Fibroblast of skin of abdomen (primary cell): ENCODE measurements at places on chromosomes 4 and X.

DNA sequence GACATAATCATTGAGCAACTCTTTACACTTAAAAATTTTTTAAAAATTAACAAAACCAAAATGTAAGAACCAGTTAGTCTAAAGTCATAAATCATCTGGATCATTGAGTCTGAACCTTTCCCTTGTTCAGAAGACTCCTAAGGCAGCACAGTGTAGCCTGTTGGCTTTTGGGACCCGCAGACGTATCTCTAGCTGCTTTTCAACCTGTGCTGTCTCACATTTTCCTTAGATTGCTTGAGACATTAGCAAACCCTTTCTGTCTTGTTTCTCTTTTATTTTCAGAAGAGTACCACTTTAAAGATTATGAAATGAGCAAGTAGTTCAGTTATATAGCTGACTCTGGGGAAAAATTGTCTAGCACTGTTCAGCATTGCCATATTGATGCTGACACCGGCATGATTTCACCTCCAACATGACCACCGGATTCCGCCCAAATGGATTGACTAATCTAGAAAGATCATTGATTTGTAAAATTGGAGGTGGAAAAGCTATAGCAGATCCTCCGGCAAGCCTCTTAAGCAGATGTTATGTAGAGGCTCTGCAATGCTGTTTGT, 8.9 kb downstream of the TCEANC start:
- no peak for DNase-seq

DNA sequence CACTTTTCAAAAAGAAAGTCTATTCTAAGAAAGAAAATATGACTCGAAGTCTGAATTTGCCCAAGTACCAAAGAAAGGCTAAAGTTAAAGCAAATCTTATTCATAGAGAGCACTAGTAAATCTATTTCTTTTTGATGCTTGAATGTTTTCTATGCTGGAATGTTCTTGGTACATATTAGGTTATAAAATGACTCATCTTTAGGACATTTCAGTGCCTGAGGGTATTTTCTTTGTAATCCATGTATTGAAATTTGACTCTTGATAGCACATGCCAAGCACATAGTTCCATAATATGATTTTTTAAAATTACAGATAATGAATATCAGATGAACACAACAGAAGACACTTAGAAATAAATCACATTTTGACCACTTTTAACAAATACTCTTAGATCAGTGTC, 232.8 kb downstream of the TRIML1 start:
- peak; percentile 65 for DNase-seq

DNA sequence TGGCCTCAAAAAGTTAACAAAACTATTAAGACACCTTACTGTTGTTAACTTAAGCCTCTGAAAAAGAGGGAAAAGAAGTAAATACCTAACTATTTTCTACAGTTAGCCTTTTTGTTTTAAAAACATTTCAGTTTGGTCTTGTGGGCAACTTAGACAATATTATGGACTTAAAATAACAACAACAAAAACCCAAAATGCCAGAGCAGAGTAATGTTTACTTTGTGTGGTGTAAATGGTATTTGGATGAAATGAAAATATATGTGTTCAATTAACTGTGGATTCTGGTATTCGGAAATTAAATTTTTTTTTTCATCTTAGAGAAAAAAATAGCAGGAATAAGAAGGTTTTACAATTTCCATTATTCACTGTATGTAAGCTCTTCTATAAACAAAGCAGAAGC, 79.6 kb upstream of the NPNT start:
- no peak for DNase-seq

DNA sequence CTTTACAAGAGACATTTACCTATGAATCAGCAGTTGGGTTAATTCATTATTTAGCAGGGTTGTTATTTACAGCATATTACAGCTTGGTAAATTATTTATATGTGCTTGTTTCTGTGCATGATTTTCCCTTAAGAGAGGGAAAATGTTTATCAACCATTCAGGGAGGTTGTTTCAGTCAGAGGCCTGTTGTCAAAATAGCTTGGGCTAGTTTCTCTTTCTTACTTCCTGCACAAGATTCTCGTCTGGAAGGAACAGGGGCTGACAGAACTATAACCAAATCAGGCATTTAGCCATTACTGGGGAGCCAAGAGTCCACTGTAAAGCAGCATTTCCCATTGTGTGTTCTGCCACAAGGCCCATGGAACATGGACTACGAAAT, 135.8 kb downstream of the HS6ST2 start:
- no peak for DNase-seq

DNA sequence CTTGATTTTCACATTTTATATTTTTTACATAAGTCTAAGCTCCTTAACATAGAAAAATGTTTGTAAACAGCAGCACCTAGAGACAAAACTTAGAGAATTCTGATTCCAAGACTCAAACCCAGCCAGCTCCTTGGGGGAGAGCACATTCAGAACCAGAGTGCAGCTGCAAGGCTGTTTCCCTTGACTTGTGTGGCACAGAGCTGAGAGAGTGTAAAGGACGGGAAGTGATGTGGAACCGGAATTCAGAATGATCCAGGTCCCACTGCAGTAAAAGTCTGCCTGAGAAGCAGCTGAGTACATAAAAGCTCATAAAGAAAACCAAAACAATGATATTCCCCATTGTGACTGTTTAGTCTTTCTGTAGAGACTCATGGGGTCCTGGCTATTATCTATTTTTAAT, 713.8 kb downstream of the RAB28 start:
- DNase-seq = no peak

DNA sequence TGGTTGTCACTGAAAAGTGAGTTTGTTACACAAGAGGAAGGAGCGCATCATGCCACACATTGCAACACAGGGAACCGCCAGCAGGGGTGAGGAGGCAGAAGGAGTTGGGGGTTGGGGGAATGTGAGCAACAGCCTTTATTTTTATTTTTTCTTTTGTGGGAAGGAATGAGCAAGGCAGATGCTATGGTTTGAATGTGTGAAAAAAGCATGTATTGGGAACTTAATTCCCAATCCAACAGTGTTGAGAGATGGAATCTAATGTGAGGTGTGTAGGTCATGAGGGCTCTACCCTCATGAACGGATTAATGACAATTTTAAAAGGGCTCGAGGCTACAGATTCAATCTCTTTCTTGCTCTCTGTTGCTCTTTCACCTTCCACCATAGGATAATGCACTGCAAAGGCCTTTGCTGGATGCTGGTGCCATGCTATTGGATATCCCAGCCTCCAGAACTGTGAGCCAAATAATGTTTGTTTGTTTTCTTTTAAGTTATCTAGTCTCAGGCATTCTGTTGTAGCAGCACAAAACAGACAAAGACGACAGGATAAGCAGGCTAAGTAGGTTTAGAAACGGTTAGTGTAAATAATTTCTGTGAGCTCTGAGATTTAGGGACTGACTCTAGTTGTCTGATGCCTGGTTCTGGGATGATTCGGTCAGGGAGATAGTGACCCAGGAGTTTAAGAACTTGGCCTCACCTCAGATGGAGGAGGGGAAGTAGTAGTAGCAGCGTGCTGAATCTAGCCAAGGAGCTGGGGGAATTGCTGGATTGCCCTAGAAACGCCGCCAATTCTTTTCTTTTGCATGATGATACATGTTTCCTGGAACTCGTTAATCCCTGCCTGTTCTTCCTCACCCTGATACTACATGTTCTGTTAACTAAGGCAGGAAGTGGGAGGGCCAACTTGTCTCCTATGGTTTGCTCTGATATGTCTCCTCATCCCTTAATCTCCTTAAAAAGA, 156.6 kb upstream of the CTSO start:
- peak; percentile 75 for DNase-seq

- DNase-seq = no peak
Measured at GRCh38 chrX:21989384-21989783, 42.7 kb upstream of the PHEX start.

DNA sequence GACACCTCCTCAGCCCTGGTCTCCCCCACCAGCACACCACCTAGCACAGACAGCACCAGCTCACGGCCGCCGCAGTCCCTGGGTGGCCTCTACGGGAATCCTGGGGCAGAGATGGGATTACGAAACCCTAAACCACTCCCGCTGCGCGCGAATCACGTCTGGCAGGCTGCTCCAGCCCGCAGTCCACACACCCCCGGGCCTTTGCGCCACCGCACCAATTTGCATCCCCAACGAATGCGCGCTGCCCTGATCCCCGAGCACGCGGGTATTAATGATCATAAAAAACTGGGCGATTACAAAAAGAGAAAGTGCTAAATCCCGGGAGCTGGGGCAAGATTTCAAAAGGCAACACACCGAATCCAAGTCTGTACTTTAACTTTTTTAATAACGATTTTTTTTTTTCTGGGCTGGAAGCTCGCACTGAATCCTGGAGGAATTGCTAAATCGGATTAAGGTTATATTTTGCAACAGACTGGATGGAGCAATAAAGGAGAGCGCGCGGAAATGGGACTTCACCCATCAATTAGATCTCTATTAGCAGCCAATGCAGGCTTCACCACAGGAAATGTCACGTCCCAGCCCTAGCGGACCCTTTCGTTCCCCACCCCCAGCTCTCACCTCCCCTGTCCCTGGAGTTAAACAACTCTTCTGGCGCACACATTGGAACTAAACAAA, 69.8 kb upstream of the TMEM33 start:
- no peak for DNase-seq

GRCh38 chr4:173763389-173763788, 233.4 kb upstream of the HAND2 start:
- no peak for DNase-seq

- peak; percentile 48 for DNase-seq
Measured at GRCh38 chr4:7156761-7157488, 35.4 kb upstream of the SORCS2 start.

DNA sequence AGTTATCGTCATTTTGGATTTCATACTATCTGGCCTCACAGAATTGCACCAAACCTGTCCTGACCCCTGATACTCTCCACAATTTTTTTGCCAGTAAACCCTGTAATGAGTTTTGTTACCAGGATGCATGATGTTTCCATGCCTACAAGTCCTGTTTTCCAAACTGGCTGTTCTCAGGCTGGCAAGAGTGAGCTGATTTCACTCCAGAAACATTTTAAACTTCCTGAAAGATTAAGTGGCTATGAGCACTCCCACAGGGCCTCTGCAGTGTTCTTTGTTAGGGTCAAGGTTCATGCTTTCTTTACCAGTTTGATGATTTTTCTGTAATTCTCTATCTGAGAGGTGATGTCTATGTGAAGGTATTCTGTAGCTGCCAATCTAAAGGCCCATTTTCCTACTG, 31.7 kb upstream of the PDLIM3 start:
- DNase-seq = peak; percentile 27

- DNase-seq = no peak
Measured at GRCh38 chr4:24260133-24260715, 324.1 kb downstream of the DHX15 start.

- DNase-seq = no peak
Measured at GRCh38 chr4:81700189-81700588, 228.5 kb upstream of the RASGEF1B start.

GRCh38 chrX:109535578-109535977, 1.1 kb upstream of the NXT2 start:
- no peak for DNase-seq

GRCh38 chrX:13194291-13195103, 125.4 kb downstream of the ATXN3L start:
- DNase-seq = peak; percentile 3

DNA sequence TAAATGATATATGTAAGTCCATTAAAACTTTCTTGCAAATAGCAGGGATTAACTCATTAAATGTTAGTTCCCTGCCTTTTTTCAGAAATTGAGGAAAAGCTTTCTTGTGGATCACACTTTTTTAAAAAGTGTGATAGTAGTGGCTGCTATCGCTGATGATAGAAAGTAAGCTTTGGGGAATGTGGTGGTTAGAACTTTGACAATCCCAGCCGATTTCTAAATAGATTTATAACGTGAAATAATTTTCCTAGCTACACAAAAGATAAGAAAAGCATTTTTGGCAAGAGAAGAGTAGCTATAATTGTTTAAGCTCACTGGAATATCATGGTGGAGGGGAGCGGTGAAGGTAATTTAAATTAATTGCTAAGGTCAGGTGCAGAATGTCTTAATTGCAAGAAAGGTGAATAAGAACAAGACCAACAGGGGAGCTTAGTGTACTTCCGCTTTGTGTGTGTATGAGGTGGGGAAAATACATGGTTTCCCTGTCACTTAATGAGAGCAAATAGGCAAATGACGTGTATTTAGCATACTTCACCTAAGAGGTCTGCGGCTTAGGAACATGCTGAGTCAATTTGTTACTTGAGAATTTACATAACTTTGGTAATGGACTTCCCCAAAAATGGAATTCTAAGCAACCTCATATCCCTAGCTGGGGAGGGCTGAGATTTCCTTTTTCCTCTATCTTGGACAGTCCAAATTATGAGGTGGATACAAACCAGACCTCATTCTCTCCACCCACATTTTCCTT, 11.7 kb upstream of the IL21 start:
- DNase-seq = peak; percentile 38

DNA sequence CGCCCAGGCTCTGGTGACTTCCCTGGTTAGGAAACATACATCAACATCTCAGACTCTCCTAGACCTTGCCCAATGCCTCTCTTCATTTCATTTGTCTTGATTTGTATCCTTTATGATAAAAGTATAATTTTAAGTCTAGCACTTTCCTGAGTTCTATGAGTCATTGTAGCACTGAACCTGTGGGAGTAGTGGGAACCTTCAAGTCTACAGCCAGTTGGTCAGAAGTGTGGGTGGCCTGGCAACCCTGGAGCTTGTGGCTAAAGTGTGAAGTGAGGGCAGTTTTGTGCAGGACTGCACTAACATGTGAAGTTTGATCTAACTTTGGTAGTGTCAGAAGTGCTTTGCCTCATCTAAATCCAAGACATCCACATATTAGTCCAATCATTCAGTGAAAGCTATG, 259.3 kb upstream of the IGFBP7 start:
- DNase-seq = no peak

- no peak for DNase-seq
Measured at GRCh38 chr4:84063619-84064018, 435.5 kb downstream of the NKX6-1 start.

DNA sequence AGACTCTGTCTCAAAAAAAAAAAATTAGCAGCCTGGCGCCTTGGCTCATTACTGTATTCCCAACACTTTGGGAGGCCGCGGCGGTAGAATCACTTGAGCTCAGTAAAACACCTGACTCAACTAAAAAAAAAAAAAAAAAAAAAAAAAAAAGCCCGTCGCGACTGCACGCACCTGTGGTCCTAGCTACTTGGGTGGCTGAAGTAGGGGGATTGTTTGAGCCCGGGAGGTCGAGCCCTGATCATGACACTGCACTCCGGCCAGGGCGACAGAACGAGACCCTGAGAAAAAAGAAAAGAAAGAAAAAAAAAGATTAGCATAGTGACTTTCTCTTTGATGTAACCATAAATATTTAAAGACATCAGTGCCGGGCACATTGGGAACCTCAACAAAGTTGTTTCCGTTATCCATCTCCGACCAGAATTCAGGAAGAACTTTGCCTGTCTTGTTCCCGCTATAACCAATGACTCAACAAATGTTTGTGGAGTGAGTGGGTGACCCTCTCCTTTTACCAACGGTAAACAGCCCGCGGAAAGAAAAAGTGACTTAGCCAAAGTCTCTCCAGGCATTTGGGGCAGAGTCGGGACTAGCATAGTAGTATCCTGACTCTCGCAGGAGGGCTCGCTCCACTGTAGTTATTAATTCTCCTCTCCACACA, 553 bp upstream of the MED28 start:
- peak; percentile 65 for DNase-seq

- no peak for DNase-seq
Measured at GRCh38 chr4:122619611-122620010, 1.3 kb downstream of the IL21 start.
